ENCODE measurements at places on chromosomes 2 and 18. TPM values are rescaled to one million over a fixed set of nuclear protein-coding genes. Genes with fewer than 3 reads are reported as not detected.

- no peak overlapping the region for H3K27ac ChIP-seq
- H3K36me3 ChIP-seq: no peaks in the 10 kb centered on the region
- DNase-seq: no peak
- peaks cover 3% of the 10 kb centered on the region for H3K4me1 ChIP-seq
- no peaks in the 10 kb centered on the region for H3K27me3 ChIP-seq
- no peak overlapping the region for H3K4me3 ChIP-seq
These were observed 119.2 kb downstream of the MYO5B start for GRCh38 chr18:50075772-50076171.

DNA sequence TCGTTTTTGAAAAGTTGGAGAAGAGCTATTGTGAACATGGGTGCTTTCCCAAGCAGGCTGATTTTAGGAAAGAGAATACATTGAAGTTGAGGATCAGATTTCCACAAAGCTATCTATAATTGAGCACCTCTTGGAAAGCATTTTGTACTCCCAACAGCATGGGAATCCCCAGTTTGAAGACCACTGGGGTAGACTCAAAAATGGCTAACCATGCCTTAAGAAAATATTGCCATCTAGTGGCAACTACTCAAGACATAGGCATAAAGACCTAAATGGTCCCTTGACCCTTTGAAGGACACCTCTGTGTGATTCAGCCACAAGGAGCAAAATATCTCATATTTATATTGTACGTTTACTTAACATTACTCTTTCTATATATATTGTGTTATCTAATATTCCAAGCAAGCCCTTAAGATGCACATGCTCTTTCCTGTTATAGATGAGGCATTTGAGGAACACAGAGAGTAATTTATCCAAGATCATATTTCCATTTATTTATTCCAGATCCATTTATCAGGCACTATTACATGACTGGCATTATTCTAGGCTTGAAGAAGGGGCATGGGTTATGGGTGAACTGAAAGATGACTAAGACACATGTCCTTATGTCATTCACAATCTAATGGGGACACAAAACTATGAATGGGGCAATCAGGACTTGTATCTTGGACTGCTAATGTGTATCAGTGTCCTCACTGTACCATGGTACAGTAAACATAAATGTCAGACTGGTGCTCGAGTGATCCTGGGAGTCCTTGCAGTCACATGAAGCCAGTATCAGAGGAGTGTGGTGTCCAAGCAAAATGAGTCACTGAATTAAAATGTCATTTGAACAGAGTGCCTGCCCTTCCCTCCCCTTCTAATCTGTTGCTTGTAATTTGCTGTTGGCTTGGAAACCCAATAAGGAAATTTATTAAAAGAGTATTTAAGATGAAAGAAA lies 121.0 kb upstream of the XPO1 start:
- H3K4me1 ChIP-seq: peaks cover 22% of the 10 kb centered on the region
- no peaks in the 10 kb centered on the region for H3K36me3 ChIP-seq
- no peak overlapping the region for H3K4me3 ChIP-seq
- DNase-seq: no peak
- H3K27ac ChIP-seq: no peak overlapping the region
- no peaks in the 10 kb centered on the region for H3K27me3 ChIP-seq

GRCh38 chr18:31098878-31099277 lies 3.3 kb downstream of the DSC2 start:
- peaks cover 2% of the 10 kb centered on the region for H3K36me3 ChIP-seq
- H3K27me3 ChIP-seq: no peaks in the 10 kb centered on the region
- no peak for DNase-seq
- peak overlapping the region; percentile 99 for H3K27ac ChIP-seq
- H3K4me3 ChIP-seq: peak overlapping the region; percentile 82
- peaks cover 47% of the 10 kb centered on the region for H3K4me1 ChIP-seq

DNA sequence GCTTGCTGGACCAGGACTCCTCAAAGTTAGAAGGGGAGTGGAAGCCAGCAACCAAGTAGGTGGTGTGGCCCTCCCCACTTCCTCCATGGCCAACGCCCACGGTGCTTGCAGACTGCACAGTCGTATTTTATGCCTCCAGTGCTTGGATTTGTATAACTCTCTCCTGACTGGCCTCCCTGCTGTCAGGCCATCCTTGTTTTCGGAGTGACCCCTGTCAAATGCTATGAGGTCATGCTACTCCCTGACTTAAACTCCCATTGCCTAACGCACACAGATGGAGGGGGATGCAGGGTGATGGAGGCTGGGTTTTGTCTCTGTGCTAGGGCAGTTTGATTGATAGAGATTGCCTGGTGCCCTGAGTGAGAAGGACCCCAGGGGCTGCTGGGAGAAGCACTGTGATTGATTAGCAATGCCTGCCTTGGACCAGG lies 36.1 kb downstream of the GLI2 start:
- H3K27me3 ChIP-seq: peaks cover 70% of the 10 kb centered on the region
- H3K27ac ChIP-seq: no peak overlapping the region
- H3K36me3 ChIP-seq: no peaks in the 10 kb centered on the region

DNA sequence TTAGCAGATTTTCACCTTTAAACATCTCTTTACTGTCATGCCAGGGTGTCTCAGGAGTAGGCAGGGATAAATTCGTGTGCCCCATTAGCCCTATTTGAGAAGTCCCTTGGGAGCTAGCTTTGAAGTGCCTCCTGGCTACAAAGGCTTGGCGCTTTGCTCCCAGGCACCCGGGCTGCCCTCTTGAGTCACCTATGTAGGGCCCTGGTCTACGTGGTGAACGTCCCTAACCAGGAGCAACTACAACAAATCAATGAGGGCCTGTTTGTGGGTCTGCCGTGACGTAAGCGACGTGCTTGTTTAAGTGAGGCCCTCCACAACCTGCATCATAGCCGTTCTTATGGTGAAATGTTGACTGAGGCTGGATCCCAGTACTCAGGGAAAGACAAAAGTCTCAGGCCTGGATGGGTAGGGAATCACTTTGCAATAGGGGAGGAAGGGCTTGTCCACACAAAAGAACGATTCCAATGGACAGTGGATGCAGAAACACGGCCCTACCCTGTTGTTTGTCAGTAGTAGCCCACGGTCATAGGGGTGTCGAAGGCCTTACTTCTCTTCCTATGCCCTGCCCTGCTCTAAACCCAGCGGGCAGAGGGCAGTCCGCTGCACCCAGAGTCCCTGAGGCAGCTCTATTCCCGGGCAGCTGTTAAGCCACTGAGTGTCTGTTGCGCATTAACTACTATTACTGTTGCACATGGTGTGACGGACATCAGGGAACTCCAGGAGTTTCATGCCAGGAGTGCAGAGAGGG lies 93.9 kb downstream of the INHBB start:
- H3K4me3 ChIP-seq: peak overlapping the region; percentile 10
- peaks cover 14% of the 10 kb centered on the region for H3K4me1 ChIP-seq
- no peak for DNase-seq
- H3K36me3 ChIP-seq: no peaks in the 10 kb centered on the region
- peaks cover 48% of the 10 kb centered on the region for H3K27me3 ChIP-seq

DNA sequence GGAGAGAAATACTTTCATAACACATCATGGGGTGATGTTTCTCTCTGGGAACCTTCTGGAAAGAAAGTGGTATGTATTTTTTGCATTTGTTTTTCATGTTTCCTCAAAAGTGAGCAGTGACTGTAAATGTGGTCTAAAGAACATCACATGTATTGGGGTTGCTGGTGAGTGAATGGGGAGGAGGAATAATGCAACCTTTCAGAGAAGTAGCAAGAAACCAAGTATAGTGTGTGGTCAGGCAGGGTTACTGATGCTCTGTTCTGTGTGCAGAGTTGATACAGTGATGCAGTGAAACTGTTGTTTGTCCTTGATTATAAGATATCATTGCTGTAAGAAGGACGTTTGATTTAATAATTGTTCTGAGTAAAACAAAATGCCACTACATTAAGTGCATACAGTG lies 24.1 kb downstream of the ADNP2 start:
- H3K4me1 ChIP-seq: peaks cover 2% of the 10 kb centered on the region
- DNase-seq: no peak
- H3K36me3 ChIP-seq: peaks cover 17% of the 10 kb centered on the region
- H3K27ac ChIP-seq: peak overlapping the region; percentile 41
- no peak overlapping the region for H3K4me3 ChIP-seq
- H3K27me3 ChIP-seq: no peaks in the 10 kb centered on the region

DNA sequence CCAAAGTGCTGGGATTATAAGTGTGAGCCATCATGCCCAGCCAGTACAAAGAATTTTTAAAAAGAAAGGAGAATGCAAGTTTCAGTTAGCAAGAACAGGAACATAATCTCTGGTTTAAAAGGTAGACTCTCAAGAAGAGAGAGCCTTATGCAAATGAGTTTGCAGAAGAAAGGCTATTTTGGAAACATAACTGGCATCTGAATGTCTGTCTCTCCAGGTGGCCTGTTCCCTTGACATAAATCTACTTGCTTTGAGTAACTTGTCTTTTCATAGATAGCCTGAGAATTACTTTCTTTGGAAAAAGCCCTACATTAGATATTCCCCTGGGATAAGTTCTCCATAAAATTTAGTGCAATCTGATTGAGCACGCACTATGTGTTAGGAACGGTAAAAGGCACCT lies 109.6 kb downstream of the ICOS start:
- H3K27me3 ChIP-seq: peaks cover 2% of the 10 kb centered on the region
- DNase-seq: no peak
- peaks cover 3% of the 10 kb centered on the region for H3K4me1 ChIP-seq
- H3K36me3 ChIP-seq: no peaks in the 10 kb centered on the region

DNA sequence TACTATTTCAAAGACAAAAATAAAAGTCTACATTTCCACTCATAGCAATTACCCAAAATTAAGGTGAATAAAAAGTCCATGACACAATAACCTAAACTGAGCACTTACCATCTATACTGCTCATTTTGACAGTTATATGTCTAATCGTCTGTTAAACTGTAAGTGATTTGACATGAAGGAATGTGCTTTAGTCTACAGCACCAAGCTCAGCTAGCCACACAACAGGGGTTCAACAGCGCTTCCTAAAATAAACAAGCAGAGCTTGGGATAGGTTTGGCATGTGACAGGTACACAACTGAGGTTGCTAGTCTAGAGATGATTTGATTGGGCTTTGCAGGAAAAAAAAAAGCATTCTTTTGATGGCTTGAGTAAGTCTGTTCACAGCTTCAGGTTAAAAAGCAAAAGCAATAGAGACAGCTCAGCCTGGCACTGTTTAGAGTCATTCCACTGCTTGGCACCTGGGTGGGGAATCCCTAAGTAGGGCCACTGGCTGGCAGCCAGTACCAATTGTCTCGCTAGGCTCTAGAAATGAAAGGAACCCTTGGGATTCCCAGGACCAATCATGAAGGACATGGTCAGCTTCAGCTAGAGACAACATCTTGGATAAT lies 78.6 kb downstream of the BARD1 start:
- H3K4me1 ChIP-seq: peaks cover 5% of the 10 kb centered on the region
- H3K27me3 ChIP-seq: no peaks in the 10 kb centered on the region
- no peak overlapping the region for H3K27ac ChIP-seq
- DNase-seq: no peak

- H3K27ac ChIP-seq: no peak overlapping the region
- no peak overlapping the region for H3K4me3 ChIP-seq
- no peak for DNase-seq
- peaks cover 27% of the 10 kb centered on the region for H3K4me1 ChIP-seq
- no peaks in the 10 kb centered on the region for H3K27me3 ChIP-seq
These were observed 33.5 kb downstream of the ZNF532 start for GRCh38 chr18:58898010-58898799.

DNA sequence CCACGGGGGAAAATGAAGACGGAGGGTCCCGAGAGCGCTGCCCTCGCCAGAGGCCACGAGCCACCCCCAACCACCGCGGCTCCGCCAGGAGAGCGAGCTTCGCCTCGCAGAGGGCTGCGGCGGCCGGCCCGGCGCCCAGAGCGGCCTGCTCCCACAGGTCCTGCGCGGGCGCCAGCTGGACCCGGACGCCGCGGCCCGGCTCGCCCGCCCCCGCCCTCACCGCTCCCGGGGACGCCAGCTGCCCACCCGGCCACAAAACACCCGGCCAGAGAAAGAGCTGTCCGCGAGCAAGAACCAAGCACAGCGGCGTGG lies 709 bp downstream of the PTPN2 start:
- no peaks in the 10 kb centered on the region for H3K36me3 ChIP-seq
- no peak for DNase-seq
- H3K27ac ChIP-seq: peak overlapping the region; percentile 91
- peaks cover 14% of the 10 kb centered on the region for H3K4me1 ChIP-seq
- peak overlapping the region; percentile 89 for H3K4me3 ChIP-seq

DNA sequence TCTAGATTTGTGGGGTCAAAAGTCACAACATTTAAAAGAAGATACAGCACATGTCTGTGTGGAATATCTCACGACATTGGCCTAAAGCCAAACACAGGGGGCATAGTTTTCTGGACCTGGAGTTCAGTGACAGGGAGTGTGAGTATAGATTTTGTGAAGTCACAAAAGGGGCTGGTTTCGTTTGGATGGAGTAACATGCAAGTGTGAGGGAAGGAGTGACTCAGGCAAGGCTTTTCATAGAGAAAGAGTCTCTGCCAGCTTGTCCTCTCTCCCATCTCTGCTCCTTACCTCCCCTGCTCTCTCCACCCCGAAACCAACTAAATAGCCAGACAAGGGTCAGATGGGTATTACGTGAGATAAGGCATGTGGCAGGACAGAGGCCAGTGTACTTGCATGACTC lies 3.7 kb upstream of the EPAS1 start:
- H3K4me1 ChIP-seq: peaks cover 3% of the 10 kb centered on the region
- DNase-seq: no peak
- no peaks in the 10 kb centered on the region for H3K36me3 ChIP-seq
- no peak overlapping the region for H3K4me3 ChIP-seq
- peaks cover 76% of the 10 kb centered on the region for H3K27me3 ChIP-seq

GRCh38 chr2:181780657-181781056 lies 100.3 kb upstream of the NEUROD1 start:
- peak overlapping the region; percentile 22 for H3K27ac ChIP-seq
- H3K4me1 ChIP-seq: peaks cover 43% of the 10 kb centered on the region
- no peak overlapping the region for H3K4me3 ChIP-seq
- no peaks in the 10 kb centered on the region for H3K27me3 ChIP-seq
- DNase-seq: no peak
- H3K36me3 ChIP-seq: no peaks in the 10 kb centered on the region

DNA sequence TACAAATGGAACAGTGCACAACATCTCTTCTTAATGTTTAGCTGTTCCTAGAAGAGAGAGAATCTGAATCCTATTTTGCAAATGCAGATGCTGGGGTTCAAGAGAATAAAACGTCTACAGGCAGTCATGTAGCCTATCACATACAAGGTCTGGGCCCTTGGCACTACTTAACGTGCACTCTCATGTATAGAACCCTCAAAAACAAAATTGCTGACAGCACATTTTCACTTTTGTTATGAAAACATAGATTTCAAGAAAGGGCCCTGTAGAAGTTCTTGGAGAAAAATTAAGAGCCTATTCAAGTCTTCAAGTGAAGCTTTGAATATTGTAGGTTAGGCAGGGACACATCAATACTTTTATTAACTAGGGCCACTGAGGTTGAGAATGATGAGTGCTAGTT lies 504.3 kb upstream of the FAM98A start:
- H3K36me3 ChIP-seq: no peaks in the 10 kb centered on the region
- no peak for DNase-seq
- no peak overlapping the region for H3K27ac ChIP-seq
- H3K27me3 ChIP-seq: peaks cover 20% of the 10 kb centered on the region

GRCh38 chr2:196239622-196240587 lies 68.5 kb upstream of the STK17B start:
- H3K36me3 ChIP-seq: peaks cover 15% of the 10 kb centered on the region
- no peaks in the 10 kb centered on the region for H3K27me3 ChIP-seq
- no peaks in the 10 kb centered on the region for H3K4me1 ChIP-seq

- no peak for DNase-seq
- no peak overlapping the region for H3K27ac ChIP-seq
- H3K27me3 ChIP-seq: no peaks in the 10 kb centered on the region
- H3K36me3 ChIP-seq: no peaks in the 10 kb centered on the region
- H3K4me1 ChIP-seq: peaks cover 4% of the 10 kb centered on the region
These were observed 241.5 kb downstream of the SATB2 start for GRCh38 chr2:199216253-199216652.

The RAPH1 gene
- total RNA-seq: 21.7 TPM

The ROCK1 gene
- total RNA-seq: 62.0 TPM

The GALNT13 gene
- 8.3 TPM for total RNA-seq

The KCNJ13 gene
- total RNA-seq: 0.89 TPM

The SERPINB4 gene
- total RNA-seq: not detected

The BMP10 gene
- not detected for total RNA-seq

The YPEL5 gene
- total RNA-seq: 63.6 TPM

The COLEC11 gene
- total RNA-seq: not detected

The PNPT1 gene
- 27.5 TPM for total RNA-seq
